ENCODE measurements at places on chromosomes 3 and 15.

DNA sequence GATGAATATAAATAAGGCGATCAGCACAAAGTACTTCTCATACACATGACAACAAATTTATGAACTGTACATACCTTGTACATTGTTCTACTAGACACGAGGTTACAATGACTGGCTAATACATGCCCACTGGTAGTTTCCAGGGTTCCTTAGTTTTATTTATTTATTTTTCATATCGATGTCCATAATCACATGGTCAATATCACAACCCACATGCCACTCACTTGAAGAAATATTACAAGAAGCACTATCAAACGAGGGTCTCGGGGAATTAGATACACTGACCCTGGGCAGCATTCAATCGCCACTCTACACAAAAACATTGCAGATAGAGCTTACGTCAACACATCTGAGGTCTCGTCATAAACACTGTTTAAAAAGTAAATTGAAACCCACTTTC, 21.2 kb upstream of the WNT5A start:
- no peak for DNase-seq

DNA sequence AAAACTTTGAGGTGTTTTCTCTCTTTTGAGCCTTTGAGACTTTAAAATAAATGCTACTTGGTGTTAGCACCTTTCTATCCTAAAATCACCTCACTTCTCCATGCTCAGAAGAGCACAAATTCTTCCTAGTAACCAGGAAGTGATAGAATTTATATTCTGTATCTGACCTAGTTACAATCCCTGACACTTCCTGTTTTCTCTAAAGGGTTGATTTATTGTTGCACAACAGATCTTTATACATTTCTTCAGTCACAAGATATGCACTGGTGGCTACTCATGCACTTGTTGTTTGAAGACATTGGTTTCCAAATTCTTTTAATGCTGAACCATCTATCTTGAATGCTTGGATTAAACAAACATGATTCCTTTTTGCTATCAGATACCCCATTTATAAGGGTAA, 47.2 kb upstream of the CNTN3 start:
- no peak for DNase-seq

- no peak for DNase-seq
Observed at GRCh38 chr15:101025501-101025885, 106.3 kb downstream of the LRRK1 start.

DNA sequence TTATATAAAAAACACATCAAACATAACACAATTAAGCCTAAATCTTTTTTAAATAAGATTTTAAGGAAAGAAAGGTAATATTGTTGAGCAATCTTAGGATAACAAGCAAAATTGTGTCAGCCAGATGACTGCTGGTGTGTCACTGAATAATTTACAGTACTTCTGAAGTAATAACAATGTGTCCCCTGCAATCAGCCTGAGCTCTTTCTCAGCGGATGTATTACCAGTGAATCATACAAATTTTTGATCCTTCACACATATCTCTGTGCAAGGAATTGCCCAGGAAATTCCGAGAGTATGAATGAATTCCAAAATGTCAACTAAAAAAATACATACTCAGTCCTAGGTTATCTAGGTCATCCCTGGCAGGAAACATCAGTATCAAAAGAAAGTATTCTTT, 76.6 kb upstream of the PTX3 start:
- DNase-seq, result no peak

DNA sequence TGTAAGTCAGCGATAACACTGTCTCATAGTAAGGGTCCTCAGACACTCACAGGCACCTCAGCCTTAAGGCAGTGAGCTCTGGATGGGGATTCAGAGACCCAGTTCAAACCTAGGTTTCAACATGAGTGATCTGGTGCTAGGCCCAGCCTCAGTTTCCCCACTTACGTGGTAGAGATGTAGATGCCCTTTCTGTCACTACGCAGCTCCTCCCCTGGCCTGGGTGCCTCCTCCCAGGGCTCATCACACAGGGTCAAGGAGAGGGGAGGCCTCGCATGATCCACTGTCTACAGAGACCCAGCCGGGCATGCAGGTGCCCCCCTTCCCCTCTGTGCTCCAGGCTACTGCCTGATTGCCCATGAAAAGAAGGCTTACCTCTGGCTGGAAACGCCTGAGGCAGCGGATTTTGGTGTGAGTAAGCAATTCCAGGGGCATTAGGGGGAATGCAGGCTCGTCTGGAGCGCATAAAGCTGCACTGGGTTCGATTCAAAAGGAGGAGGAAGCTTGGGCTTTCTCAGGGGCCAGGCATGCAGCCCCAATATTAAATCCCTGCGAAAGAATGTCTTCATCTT, 69.8 kb upstream of the ANKRD34C start:
- no peak for DNase-seq

Data from pons (tissue), 1 donor.